T-helper 22 cell (primary cell): ENCODE measurements at places on chromosomes 5 and 9.

GRCh38 chr9:36132086-36132485 is 4.4 kb upstream of the GLIPR2 start:
- DNase-seq = no peak

DNA sequence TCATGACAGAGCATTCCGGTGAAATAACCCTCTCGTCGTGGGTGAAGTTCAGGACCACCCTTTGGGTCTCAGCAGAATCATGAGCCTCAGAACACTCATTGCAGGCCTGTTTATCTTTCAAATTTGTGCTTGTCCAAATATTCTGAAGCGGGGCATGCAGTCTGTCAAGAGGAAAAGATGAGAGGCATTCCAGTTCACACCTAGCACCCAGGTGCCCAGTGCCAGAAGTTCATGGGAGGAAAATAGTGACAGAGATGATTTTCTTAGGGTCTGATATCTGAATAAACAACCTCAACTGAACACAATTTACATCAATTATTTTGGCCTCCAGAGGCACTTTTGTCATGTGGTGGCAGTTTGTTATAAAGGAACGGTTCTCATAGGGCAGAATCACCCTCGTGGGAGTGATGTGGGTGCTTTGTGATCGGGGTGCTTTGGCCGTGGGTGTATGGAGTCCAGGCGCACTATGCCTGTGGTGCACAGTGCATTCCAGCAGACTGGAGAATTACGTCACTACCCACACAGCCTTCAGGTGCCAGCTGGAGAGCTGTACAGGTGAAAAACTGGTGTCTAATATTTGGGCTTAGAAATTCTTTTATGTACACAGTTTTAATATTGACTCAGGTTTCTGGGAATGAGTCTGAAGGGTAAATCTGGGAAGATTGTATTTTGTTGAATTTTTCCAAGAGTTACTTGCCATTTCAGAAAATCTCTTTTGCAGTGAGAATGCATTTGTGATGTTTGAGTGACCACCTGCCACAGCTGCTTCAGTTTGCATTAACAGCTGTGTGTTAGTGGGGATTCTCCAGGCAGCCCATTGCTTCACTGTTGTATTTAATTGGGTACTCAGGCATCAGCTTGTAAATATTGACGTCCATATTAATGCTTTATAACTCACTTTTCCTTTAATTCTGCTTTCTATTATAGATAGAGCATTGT is 289.3 kb downstream of the FANCC start:
- DNase-seq = no peak

DNA sequence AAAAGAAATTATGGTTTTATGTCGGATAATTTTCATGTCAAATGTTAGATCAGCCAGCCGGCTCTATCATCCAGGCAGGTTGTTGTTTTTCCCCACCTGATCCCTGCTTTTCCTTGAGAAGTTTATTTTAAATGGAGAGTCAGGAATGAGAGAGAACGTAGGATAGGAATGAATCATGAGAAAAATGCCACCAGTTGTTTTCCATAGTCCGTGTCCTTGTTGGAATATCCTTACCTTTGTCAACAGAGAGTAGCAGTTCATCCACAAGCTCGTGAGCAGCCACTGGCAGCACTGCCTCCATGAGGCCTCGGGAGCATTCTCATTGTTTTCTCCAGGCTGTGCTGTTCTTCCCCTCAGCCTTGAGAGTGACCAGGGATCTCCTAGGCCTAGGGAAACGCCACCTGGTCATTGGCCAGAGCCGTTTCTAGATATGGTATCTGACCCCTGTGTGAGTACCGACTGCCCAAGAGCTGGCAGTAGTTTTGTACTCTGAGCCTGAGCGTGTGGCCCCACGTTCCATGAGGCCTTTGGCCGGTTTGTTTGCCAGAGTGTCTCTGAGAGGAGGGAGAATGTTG is 293.3 kb downstream of the FANCC start:
- no peak for DNase-seq

- DNase-seq = no peak
Observed at GRCh38 chr9:135023088-135023785, 64.2 kb upstream of the OLFM1 start.

DNA sequence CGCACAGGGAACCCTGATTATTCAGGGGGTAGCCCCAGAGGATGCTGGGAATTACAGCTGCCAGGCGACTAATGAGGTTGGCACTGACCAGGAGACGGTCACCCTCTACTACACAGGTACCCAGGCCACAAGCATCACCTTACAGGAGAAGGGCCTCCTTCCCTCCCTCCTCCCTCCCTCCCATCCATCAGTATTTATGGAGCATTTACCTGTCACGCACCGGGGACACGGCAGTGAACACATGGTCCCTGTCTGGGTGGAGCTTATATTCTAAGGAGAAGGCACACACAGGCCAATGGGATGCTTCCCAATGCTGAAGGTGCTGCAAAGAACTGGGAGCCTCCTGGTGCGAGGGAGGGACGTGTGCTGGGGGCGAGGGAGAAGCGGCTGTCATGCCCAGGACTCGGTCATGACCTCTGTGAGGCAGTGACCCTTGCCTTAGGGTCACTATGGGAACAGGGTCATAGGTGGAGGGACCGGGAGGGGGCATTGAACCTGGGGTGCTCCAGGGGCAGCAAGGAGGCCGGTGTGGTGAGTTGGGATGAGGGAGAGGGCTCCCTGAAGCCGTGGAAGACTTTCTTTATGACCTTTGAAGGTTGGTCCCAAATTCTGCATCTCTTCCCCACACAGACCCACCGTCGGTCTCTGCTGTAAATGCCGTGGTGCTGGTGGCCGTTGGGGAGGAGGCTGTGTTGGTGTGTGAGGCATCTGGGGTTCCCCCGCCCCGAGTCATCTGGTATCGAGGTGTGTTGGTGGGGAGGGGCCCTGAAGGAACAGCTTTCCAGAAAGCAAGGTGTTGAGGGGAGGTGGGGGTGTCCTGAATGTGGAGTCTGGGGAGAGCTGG is 41.5 kb downstream of the HMCN2 start:
- no peak for DNase-seq
